ENCODE measurements at places on chromosomes 5 and 9.

GRCh38 chr5:83026930-83027687 is 50.1 kb downstream of the TMEM167A start:
- no peak for DNase-seq

DNA sequence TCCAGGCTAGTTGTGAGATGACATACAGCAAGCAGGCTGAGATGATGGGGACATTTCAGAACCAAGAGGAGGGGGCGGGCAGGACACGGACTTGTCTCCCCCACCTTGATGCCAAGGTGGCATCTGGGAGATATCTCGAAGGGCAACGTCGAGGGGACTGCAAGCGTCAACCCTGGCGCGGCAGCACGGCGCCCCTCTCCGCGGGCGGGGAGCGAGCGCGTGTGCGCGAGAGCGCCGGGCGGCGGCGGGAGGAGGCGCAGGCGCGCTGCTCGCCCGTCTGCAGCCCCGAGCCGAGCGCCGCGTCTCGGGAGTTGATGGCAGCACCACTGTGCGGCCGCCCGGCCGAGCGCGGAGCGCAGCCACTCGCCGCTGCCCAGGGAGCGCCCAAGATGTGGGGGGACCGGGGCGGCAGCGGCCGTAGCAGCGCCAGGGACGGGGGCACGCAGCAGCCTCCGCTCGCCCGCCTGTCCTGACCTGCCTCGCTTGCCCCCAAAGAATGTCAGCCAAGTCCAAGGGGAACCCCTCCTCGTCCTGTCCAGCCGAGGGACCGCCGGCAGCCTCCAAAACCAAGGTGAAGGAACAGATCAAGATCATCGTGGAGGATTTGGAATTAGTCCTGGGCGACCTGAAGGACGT is at the start of gene PRR16:
PRR16 (plus strand) TSS at position 310 of the 636 bp plus-strand sequence.
- peak; percentile 75 for DNase-seq

DNA sequence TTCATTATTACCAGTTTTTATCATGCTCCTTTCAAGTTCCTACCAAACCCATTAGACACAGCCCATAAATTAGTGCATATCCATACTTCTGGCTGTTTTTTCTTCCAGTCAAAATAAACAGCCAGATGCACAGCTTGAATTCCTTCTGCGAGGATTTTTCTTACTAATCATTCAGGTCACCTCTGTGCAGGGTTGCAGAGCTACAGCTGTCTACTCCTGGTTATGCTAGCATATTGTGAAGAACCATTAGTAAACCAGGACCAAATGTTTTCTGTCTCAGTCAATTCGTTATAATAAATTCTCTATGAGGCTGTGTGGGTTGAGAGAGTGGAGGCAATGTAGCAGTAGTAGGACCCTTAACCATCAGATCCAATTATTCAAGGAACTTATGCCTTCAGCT is 8.1 kb upstream of the MINAR2 start:
- DNase-seq: no peak

DNA sequence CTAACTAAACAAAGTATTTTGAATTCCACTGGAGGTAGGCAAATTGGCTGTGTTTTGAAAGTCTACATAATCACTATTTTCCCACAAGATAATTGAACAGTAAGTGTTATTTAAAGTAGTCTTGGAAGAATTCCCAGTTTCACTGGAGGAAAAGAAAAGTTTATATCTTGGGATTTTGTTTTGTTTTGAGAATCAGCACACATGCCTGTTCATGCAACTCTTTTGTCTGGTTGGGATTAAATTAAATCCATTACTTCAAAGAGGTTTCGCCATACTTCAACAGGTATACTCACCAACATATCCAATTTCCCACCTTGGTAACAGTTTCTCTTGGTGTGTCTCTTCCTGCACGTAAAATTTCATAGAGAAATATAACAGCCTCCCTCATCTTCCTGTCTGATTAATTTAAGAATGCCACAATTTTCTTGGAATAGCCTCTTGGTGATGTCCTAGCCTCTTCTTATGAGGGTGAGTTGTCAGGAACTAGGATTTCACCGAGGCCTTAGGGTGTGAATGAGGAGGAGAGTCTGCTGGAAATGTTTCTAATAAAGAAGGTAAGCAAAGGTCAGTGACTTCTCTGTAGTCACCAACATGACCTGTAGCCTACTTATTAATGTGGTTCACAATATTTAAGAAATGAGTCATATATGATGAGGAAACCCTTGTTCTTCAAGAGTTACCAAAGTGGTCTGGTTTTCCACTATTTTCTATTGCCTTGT is 48.1 kb downstream of the ITGA2 start:
- DNase-seq: no peak

DNA sequence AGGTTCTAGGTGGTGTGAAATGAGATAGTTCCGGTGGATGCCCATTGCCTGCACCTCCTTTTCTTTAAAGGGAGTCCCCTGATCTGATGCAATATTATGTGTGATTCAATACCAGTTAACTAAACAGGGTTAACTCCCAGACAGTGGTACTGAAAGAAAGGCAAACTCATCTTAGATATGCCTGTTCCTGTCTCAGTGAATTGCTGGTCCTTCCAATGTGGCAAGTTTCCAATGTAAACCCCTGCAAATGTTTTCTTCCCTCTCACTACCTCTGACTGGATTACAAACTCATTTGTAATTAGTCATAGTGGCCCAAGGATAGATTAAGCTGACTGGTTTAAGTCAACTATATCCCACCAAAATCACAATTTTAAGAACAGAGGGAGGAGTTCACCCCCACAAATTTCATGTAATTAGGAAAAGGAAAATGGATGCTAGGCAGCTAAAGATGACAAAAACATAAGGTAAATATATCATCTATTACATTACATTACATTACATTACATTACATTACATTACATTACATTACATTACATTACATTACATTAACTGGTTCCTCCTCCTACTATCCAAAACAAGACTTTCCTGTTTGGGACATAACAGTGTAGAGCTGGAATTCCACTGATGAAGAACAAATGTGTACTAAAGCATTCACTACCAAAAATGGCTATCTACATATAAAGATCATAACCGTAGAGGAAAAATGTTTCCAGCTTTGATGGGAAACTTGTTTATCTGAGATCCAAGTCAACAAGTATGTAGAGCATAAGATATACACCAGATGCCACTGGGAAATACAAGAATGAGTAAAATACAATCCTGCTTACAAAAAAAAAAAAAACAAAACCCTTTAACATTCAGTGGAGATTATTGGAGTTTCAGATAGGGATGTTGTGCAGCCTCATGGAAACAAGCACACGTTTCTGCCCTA is 121.5 kb upstream of the SNX2 start:
- no peak for DNase-seq

- no peak for DNase-seq
Observed at GRCh38 chr5:124741711-124742496, 4.5 kb downstream of the ZNF608 start.

DNA sequence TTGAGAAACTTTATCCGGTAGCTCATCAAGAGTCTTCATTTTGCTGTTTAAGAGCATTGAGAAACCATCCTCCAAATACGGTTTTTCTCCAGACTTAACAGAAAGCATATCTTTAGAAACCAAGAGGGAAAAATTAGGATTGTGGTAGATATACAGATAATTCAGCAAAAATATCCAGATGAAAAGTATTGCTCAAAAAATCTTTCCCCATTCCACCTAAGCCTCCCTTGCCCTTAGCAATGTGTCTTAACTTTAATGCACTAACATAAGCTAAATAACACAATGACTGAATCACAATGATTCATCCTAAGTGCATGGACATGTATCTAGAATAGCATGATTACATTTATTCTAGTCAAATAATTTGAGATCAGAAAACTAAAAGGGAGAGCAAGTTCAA is 130.3 kb upstream of the TARS1 start:
- no peak for DNase-seq

- peak; percentile 93 for DNase-seq
Observed at GRCh38 chr5:147403651-147404640, 105.9 kb downstream of the DPYSL3 start.

- no peak for DNase-seq
Observed at GRCh38 chr9:92804727-92805126, 40.1 kb upstream of the BICD2 start.

GRCh38 chr9:121992571-121993212 is 100.4 kb downstream of the TTLL11 start:
- DNase-seq: no peak

DNA sequence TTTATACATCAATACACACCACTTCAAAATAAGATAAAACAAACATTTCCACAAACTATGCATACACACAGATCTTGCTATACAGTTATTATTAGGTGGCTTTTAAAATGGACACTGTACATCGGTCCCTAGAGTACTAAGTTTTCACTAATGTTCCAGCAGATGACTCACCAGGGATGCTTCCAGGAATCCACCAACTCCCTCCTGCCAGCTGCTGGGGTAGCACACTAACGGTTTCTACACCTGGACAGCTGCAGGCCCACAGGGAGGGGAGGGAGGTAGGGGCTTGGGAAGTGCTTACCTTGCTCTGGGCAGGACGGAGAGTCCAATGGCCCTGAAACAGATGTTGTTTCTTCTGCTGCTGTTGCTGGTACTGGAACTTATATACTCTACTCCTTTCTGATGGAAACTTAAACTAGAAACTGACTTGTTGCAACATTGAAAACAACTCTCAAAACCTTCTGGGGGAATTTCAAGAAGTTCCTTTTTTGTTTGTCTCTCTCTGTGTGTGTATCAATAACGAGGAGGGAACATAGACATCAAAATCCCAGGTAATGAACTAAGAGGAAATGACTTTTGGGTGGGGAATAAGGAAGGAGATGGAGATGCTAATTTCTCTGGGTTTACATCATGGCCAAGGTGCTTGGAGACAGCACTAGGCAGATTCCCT is at the start of gene IL12B:
IL12B (minus strand) TSS at position 357 of the 670 bp plus-strand sequence. CDS start 3,705 bp downstream, outside the sequence.
- DNase-seq: no peak

- no peak for DNase-seq
Observed at GRCh38 chr9:121050128-121050988, at the start of gene C5. Gene C5, minus strand, starts transcription at chr9:121050275. Its CDS starts 29 bp downstream, at chr9:121050246.

Data from coronary artery (tissue), 2 donors.